HT-29 (cell line): ENCODE measurements at places on chromosomes 7 and 10. TPM values are rescaled to one million over a fixed set of nuclear protein-coding genes. Genes with fewer than 3 reads are reported as not detected.

Gene PTER
- total RNA-seq: 3.4 and 9.4 TPM in 2 replicates

Gene UNC5B
- 0.21 and 0.51 TPM in 2 replicates for total RNA-seq

Gene KAZALD1
- total RNA-seq: 13.0 and 15.6 TPM in 2 replicates

Gene ZNF488
- total RNA-seq: 6.6 and 6.8 TPM in 2 replicates

Gene ASB15
- total RNA-seq: not detected in 2 replicates

Gene SDK1
- total RNA-seq: not detected in 2 replicates

- DNase-seq: no peak
Measured at GRCh38 chr10:125722811-125723210, 3.3 kb downstream of the EDRF1 start.

- DNase-seq: no peak
Measured at GRCh38 chr10:76115131-76115470, 683.7 kb downstream of the LRMDA start.

DNA sequence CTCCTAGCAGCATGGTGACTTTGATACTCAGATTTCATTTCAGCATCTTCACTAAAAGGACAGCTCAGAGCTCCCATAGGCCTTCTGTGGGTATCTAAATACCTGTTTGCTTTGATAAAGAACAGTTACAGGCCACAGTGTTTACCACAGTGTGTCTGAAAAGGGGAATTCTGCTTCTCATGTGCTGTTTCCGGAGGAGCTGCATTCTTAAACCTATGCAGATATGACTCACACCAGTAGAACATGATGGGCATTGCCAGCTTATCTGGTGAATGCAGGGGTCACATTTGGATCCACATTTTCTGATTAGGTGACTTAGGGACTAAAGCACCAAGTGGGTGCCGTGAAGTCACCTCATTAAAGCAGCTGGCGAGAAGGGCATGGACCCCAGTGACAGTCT lies 52.6 kb downstream of the TRRAP start:
- no peak for DNase-seq

DNA sequence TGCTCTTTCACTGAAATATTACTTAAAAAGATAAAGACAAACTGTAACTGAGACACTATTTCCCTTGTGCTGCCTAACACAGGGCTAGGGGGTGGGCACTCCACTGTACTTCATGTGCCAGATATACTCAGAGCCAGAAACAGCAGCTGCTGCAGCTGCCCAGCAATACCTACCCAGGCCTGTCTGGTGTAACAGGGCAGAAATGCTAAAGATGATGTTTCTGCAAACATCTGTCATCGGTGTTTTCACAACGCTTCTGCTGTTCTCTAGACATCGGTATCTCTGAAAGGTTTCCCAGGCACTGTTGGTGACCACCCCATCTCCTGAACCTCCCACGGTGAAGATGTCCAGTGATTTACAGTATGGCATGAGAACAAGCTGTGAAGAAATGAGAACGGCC lies 42.7 kb downstream of the LAMB1 start:
- DNase-seq: no peak

DNA sequence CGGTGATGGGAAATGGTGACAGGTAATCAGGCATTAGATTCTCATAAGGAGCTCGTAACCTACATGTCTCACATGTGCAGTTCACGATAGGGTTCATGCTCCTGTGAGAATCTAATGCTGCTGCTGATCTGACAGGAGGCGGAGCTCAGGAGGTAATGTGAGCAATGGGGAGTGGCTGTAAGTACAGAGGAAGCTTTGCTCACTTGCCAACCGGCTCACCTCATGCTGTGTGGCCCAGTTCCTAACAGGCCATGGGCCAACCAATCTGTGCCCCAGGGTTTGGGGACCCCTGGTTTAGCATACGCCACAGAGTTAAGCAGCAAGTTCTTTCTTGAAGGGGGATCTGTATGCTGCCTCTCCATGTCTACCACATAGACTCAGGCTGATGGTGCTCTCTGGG lies 133.1 kb downstream of the IQUB start:
- peak; percentile 15 for DNase-seq

DNA sequence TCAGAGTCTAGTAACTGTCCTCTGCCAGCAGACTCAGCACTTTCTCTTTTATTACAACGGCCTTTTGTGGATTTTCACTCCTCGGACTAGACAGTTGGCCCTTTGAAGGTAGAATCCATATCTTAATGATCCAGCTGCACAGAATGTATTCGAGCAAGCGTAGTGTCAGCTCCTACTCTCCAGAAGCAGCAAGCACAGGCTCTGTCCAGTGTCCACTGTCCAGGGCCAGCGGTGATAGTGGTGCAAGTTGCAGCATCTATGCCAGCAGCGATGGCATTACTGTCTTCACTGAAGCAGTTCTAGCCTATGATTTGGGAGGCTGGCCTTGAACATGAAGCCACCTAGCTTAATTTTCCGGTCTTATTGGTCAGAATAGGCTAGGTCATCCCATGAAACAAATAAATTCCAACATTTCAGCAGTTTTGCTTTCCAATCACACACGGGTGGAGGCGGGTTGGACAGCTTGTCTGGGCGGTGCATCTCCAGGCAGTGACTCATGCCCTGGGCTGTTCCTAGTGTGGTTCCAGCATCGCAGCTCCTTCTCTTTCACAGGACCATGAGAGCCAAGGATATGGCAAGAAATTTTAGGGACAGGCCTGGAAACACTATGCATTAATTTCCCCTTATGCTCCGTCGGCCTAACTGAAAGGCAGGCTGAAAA lies 108.6 kb upstream of the KCNMA1 start:
- DNase-seq: no peak
